Kidney epithelial cell (primary cell): ENCODE measurements at places on chromosomes 1 and 21. TPM values are rescaled to one million over a fixed set of nuclear protein-coding genes. Genes with fewer than 3 reads are reported as not detected.

The SLC44A3 gene
- 13.1 and 14.6 TPM in 2 replicates for total RNA-seq

The TOE1 gene
- 11.0 and 14.8 TPM in 2 replicates for total RNA-seq

The KCNJ9 gene
- total RNA-seq: not detected in 2 replicates

GRCh38 chr1:164608651-164609057 is 49.7 kb downstream of the PBX1 start:
- no peak for DNase-seq

DNA sequence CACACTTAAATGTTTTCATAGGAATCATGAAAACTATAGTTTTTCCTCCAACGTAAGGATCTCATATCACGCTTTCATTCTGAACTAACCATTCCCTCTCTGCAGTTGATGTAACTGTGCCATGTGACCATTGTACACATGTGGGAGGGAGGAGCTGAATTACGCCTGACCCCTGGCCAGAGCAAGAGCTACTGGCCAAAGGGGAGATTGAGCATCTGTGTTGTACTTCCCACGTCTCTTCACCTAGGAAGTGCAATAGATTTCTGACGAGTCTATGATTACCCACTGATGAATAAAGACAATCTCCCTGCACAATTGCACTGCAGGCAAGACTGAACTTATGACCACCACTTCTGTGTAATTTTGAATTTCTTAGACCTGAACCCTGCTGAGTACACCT is 24.0 kb downstream of the PTPRC start:
- no peak for DNase-seq

DNA sequence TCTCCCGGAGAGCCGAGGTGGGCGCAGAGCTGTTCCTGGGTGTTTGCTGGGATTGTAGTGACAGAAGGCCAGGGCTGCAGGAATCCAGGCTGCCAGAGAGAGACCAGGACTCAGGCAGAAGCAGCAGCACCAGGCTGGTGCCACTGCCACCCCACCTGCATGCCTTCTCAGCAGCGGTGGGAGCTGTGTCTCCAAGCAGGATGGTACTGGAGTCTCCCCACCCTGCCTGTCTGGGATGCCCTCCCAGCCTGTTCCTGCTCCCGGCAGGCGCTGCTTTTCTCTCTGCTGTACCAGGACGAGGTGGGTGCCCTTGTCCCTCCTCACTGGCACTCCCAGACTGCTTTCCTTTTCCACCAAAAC is 4.5 kb upstream of the HES4 start:
- no peak for DNase-seq

- no peak for DNase-seq
Measured at GRCh38 chr1:236558846-236559245, 35.1 kb downstream of the LGALS8 start.

- no peak for DNase-seq
Measured at GRCh38 chr1:156140879-156141707, 12.3 kb upstream of the SEMA4A start.
